Hindlimb muscle (tissue), 1 donor: ENCODE measurements at places on chromosomes 16 and 17.

DNA sequence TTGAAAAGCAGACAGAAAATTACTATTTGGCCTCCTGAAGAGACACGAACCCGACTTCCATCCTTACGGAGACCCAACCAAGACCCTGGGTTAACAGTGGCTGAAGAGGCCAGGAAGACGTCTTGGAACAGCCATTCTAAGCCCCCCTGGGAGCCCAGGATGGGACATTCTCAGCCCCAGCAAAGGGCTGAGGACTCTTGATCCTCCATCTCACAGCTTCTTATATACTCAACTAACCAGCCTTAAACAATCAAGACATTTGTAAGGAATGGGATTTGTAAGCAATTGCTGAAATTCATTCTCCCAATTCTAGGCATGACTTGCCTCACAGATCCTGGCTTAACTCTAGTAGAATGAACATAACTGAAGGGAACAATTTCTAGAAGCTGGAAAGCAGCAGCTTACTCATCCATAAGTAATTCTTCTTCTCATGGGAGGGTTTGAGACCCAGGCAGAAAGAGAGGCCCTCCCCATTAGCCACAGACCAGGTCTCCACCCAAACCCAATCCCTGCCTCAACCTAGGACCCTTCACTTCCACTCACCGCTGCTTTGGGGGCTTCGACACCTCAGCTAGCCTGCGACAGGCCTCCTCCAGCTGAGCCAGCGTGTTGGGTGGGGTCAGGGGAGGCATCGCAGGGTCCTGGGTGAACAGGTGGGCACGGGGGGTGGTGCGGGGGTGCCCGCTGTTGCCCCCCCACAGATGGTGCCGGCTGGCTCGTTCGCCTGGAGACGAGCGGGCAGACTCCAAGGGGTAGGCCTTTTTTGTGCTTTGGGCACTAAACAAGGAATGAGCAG is 25.5 kb downstream of the AXIN2 start:
- no peak for DNase-seq

DNA sequence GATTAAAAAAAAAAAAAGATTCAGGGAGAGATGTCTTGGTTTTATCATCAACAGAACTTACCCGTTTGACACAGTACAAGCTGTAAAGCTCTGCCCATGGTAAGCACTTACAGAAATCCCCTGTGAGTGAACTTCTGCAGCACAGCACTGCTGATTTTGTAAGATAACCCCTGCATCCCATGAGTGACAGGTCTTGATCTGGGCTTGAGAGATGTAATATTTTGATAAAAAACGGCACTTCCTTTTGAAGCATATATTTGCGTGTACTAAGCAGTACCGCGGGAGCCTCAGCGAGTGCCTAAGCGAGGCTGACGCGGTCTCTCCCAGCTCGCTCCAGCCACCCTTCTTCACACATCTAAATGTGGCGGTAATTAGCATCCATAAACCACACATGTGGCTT is 50.5 kb downstream of the IKZF3 start:
- no peak for DNase-seq

DNA sequence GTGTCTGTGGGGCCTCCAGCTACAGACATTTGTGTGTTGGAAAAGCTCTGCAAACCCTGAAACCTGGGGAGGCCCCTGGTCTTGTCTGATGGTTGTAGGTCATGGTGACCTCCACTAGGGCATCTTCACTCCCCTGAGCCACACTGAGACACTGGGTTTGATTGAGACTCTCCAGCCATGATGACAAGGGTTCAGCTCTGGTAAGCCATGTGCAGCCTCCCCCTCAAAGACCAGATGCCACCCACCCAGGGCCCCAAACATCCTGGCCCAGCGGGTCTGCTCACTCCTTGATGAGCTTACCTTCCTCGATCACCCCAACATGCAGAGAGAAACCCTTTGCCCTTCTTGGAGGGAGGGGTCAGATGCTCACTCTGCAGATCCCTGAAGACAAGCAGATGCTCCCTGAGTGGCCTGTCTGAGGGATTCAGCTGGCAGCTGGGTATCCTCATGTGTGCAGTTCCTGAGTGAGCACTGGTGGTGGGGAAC is 101.6 kb downstream of the METRNL start:
- DNase-seq = no peak

DNA sequence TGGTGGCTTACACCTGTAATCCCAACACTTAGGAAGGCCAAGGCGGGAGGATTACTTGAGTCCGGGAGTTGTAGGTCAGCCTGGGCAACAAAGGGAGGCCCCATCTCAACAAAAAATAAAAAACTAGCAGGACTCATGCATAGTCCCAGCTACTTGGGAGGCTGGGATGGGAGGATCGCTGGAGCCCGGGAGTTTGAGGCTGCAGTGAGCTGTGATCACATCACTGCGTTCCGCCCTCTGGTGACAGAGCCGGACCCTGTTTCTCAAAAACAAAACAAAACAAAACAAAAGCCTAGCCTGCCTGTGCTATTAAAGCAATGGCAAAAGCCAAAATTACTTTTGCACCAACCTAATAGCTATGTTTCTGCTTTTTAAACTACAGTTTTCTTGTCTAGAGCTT is 1.5 kb downstream of the FCSK start:
- no peak for DNase-seq
